ENCODE measurements at places on chromosomes 7 and 10.
A peak's percentile ranks its signal among the peaks of the same experiment; 100 is the strongest.

DNA sequence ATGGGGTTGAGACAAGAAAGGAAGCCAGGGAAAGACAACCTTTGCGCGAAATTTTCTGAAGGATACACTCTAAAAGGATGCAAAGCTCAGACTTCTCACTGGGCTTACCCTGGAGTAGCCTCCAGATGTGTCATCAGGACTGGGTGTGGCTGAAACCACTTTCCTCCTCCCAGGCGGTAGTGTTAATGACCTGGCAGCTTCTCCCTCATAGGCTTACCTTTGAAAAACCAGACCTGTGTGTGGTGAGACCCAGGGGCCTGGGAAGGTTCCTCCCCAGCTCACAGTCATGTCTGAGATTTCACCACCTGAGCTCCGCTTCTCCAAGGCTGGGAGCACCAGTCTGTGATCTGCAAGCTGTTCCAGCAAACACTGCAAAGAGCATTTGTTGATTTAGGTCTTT lies 93.7 kb downstream of the EPC1 start:
- peak; percentile 10 for DNase-seq

DNA sequence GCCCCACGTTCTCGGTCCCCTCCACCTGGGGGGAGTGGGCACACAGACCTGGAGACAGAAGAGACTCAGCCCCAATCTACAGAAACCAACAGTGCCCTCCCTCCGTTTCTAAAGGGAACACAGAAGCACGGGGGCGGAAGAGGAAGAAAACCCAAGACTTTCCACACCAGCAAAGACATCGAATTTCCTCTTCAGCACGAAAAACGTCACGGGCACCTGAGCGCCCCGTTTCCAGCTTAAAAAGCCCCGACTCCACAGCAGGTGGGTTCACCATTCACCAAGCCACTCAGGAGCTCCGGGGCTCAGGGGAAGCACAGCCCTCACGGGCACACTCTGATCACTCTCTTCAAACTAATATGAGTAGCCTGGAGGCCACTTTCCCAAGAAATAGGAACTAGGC lies 19.6 kb downstream of the NUDT1 start:
- no peak for DNase-seq

DNA sequence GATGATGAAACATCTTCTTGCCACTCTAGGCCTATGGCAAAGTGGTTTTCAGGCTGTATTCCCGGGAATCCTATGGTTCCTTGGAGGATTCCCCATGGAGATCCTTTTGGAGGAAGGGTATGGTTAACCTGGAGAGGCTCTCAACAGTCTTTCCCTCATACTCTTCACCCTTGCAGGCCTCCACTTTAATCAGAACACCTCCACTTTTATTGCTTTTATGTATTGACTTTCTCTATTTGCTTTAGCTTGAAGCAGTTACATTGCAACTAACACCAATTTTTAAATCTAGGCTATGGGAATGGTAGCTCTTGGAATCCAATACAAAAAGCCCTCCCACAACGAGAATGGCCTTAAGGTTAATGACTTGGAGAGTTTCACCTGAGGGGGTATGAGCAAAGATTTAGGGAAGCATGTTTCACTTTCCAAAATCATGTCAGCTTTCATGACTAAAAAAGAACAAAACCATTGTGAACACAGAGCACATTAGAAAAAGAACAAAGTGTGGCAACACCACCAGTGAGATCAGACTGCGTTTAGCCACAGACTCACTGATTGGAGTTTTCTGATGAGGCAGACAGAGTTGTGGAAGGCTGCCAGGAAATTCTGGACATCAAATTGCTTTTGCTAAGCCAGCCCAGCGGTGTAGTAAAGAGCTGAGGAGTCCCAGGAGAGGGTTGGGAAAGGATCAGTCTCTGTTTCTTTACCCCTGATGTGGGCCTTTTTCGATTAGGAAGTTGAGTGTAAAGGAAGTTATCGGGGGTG lies 130.4 kb upstream of the BMPER start:
- no peak for DNase-seq

DNA sequence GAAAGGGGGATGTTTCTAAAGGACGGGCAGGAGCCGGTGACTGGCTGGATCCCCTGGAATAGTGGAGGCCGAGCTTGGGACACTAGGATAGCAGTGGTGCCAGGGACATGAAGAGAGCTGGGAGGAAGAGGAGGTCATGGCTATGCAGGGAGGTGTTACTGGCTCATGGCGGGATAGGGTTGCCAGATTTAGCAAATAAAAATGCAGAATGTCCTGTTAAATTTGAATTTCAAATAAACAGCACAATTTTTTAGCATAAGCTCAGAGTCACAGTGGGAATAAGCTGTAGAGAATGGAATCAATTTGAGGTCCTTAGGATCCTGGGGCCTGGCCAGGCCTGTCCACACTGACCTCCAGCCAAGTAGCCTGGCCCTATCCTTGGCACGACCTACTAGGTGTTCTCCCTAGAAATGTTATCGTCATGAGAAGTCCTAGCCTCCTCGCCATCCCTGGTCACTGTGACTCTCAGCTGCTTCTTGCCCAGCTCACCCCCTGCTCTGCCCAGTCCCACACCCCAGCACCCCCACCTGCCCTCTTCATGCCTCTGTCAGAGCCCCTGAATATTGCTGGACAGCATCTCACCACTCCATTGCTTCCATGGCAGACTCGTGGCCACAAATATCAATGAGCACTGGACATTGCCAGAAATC lies 7.6 kb upstream of the KCP start:
- DNase-seq, result no peak

- DNase-seq, result no peak
These were observed 301.3 kb downstream of the PHTF2 start for GRCh38 chr7:78099715-78100394.

DNA sequence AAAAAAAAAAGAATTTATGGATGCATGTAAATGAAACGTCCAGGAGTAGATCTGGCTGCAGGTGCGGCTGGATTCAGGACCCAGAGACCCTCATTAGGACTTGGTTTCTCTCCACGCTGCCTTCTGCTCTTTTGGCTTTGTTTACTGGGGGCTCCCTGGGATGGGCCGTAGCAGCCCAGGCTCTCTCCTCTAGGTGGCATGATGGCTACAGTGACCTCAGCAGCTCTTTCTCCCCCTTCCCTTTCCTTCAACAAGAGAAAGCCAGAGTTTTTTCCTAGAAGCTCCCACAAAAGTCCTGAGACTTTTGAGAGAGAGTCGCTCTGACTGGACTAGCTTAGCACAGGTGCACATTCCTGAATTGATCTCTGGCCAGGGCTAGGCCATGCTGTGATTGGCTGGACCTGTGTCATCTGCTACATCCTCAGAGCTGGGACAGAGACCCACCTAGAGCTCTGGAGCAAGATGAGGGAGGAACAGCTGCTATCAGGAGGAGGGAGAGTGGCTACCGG lies 67.8 kb upstream of the PDCD4 start:
- peak; percentile 68 for DNase-seq

- DNase-seq, result no peak
These were observed 93.6 kb downstream of the MAGI2 start for GRCh38 chr7:79359827-79360226.
